ENCODE measurements at places on chromosomes 1 and 21. TPM values are rescaled to one million over a fixed set of nuclear protein-coding genes. Genes with fewer than 3 reads are reported as not detected.
A peak's percentile ranks its signal among the peaks of the same experiment; 100 is the strongest.

DNA sequence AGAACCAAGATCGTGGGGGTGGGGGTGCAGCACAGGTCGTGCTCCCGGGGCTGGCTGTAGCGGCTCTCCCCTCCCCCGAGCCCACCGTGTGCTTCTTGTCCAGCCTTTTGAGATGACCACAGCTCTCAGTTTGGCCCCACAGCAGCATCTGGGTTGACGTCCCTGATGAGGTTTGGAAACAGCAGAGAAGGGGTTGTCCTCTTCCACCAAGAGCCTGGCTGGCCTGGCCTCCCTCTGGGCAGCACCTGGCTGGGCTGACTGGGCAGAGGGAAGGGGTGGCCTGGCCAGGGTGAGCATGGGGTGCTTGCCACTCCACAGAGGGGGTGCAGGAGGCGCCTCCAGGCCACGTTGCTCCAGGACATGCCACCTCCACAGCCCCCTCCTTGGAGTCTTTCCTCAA lies 61.5 kb downstream of the SKI start:
- no peak for DNase-seq

DNA sequence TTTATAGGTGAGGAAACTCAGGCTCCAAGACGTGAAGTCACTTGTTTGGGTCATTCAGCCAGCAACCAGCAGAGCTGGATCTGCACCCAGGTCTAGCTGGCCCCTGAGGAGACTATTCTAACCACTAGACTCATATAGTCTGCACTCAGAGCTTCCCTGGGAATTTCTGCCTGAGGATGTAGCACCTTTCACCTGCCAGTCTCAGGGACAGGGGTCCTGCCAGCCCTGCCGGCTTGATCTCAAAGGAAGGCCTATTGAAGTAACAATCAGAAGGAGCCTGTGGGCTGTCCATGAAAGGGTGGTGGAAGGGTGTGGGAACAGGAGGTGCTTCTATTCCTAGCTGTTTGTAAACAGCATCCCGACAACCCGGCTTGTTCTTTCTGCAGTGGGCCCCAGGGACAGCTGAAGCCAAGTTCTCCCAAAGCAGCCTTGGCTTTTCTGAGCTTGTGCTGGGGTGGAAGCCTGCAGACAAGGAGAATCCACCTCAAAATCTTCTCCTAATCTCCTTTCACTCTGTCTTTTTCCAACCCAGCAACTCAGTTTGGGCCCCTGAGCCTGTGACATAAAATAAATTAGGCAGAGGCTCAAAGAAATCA lies 7.8 kb downstream of the LMOD1 start:
- no peak for DNase-seq

GRCh38 chr1:87151500-87152421 lies 176.9 kb upstream of the LMO4 start:
- DNase-seq: peak; percentile 33

- no peak for DNase-seq
Measured at GRCh38 chr1:172653015-172653709, 5.7 kb upstream of the FASLG start.

GRCh38 chr1:16256478-16256877 lies 19.5 kb upstream of the CPLANE2 start:
- DNase-seq: no peak

DNA sequence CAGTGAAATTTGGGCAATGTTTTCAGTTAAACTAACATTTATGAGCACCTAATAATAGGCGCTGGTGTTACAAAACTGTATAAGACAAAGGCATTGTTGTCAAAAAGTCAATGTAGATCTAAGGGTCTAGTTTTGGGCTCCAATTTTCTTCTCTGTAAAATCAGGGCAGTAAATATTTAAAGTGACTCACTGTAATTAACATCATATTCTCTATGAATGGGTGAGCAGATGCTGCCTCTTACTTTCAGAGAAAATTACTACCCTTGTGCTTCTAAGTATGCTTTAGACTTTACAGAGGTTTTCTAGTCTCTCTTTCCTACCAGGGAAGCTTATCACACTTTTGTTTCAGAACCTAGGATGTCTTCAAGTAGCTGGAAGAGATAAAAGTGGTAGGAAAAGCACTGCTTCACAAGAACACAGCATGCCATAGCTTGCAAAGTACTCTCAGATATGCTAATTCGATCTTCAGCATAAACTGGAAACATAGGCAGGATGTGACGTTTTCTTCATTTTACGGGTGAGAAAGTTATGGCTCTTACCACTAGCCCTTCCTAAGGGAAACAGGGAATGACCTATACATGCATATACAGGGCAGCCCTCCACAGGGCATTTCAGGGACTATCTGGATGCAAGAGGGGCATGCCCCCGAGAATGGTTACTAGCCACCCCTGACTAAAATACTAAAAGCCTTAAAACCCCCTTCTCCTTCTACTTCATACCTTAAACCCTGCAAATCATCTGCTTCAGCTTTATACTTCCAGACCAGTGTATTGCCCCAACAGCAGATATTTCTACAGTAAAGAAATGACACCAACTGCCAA lies 2.6 kb downstream of the C1orf116 start:
- no peak for DNase-seq

Gene KCNH1
- not detected for total RNA-seq

Gene OLIG2
- not detected for total RNA-seq

Gene LORICRIN
- total RNA-seq: not detected

Gene CR1L
- total RNA-seq: not detected

Gene LCE1E
- not detected for total RNA-seq

Gene LCE3E
- total RNA-seq: not detected

Gene PTGS2
- 0.61 TPM for total RNA-seq

Data from CD4-positive, alpha-beta T cell (primary cell).